Cerebellar cortex (tissue), 1 donor: ENCODE measurements at places on chromosomes 11 and 22.
A peak's percentile ranks its signal among the peaks of the same experiment; 100 is the strongest.

DNA sequence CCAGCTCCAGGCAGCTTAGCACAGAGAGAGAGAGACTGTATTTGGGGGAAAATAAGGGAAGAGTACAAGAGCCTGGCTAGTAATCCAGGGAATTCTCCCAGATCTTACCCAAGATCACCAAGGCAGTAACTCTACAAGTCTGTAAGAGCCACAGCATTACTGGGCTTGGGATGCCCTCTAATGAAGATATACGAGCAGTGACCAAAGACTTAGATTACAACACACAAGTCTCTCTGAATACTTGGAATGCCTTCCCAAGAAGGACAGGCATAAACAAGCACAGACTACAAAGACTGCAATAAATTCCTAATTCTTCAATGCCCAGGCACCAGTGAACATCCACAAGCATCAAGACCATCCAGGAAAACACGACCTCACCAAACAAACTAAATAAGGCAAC is 17.7 kb downstream of the DNAJC24 start:
- no peak for DNase-seq

- DNase-seq: no peak
Observed at GRCh38 chr22:48950151-48950915, 877.3 kb downstream of the BRD1 start.

GRCh38 chr11:129280027-129280811 is 88.1 kb upstream of the ARHGAP32 start:
- no peak for DNase-seq

DNA sequence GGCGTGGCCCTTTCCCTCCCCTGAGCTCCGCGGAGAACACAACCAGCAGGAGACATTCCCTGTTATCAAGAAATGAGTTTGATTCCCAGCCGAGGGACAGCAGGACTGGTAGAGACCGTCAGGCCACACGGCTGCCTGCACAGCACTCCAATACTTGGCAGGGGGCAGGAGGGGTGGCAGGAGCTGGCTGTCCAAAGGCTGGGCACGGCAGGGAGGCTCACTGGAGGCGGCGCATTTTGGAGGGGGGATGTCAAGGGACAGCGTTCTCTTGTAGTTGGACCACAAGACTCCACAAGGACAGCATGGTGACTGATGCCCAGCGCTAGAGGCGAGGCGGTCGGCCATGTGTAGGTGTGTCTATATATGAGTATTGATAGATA is 66.7 kb upstream of the A4GALT start:
- no peak for DNase-seq

GRCh38 chr11:48049036-48049435 is 68.7 kb downstream of the PTPRJ start:
- DNase-seq: no peak

DNA sequence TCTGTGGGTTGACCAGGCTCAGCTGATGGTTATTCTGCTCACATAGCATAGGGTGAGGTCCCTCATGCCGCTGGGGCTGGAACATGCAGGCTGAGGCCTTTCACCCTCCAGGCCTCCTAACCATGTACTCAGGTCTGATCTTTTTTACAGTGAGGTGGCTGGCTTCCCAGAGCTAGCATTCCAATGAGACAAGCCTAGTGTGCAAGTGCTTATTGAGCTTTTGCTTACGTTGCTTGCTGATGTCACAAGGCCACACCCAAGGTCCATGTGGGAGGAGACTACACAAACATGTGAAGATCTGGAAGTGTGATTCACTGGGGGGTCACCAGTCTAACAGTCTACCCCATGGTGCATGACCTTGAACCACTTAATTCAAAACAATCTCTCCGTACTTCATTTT is 33.9 kb downstream of the ISX start:
- DNase-seq: no peak

DNA sequence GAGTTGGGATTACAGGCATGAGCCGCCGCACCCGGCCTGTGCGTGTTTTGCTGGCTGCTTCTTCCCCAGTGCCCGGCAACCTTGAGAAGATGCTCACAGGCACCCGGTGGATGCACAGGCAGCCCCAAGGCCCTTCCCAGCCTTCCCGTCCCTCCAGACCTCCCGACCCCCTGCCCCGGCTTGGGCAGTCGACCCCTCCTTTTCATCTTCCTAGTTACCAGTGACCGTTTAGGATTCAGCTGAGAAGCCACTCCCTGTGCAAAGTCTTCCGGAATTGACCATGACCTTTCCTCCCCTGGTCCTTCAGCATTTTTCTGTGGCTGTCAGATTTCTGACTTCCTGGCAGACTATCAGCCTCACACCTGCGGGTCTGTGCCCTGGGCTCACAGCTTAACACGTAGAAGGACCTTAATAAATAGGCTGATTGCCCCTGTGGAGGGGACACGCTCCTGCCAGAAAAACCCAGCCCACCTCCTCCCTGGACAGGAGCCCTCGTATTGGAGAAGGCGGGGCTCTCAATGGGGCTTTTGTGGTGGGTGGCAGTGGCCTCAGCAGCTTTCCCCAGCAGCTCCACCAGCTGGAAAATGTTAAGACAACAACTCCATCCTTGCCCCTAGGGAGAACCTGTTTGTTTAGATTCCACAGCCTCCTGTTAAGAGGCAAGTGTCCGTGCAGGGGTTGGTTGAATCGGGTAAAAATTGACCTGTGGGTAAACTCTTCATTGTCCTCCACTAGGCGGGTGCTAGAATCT is 10.4 kb upstream of the ANO1 start:
- DNase-seq: no peak

GRCh38 chr11:129637473-129637872 is 178.2 kb upstream of the TMEM45B start:
- no peak for DNase-seq

DNA sequence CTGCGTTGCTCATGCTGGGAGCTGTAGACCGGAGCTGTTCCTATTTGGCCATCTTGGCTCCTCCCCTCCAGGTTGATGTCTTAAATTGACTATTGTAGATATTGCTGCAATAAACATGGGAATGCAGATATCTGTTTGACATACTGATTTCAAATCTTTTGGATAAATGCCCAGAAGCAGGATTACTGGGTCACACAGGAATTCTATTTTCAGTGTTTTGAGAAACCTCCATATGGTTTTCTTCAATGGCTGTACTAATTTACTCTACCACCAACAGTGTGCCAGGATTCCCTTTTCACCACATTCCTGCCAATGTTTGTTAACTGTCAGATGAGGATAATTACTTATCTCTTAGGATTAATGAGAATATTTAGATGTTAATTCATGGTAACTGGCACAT is 467.0 kb downstream of the LUZP2 start:
- DNase-seq: peak; percentile 49

DNA sequence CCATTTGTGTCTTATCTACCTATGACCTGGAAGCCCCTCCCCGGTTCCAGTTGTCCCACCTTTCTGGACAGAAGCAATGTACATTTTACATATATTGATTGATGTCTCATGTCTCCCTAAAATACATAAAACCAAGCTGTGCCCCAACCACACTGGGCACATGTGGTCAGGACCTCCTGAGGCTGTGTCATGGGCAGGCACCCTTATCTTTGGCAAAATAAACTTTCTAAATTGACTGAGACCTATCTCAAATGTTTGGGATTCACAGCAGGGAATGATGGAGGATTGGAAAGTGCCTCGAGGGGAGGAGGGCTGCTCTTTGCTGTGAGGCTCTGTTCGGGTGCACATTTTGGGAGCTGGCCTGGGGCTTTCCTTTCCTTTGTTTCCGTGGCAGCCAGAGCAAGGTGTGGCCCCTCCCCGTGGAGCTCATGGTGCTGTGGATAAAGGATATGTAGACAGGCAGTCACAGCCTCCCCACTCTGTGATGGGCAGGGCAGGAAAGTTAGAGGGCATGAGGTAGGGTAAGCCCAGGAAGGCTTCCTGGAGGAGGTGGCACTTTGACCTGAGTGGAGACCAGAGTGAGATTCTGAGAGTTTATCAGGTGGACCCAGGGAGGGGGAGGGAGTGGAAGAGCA is 615.6 kb downstream of the TBC1D22A start:
- no peak for DNase-seq

GRCh38 chr11:70521475-70522308 is 123.4 kb downstream of the CTTN start:
- peak; percentile 6 for DNase-seq

DNA sequence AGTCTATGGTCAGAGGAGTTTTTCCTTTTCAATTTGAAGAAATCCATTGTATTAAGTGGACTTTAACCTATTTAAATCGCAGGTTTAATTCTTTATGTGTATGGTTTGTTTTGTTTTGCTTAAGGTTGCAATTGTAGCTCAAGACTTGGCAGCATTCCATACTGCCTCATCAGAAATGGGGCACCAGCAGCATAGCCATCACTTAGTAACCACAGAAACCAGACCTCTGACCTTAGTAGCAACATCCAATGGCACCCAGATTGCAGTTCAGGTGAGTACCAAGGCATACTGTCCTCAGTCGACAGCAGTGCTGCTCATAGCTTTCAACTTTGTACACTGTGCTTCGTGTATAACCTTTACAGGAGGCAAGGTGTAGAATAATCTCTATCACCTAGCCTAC is 48.4 kb upstream of the WEE1 start:
- no peak for DNase-seq

DNA sequence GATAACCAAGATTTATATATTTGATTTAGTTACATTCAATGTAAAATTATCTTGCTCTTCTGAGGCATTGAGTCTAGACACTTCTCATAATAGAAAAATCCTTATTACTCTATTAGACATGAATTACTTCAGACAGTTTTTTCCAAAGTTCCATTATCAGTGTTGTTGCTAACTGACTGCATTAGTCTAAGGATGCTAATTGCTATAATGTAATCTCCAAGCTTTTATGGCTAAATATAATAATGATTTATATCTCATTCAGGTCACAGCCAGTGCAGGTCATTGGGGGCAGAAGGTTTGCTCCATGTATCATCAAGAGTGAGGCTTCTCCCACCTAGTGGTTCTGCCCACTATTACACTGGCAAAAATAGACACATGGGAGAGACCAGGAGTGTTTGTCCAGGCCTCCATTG is 377.2 kb upstream of the DDI1 start:
- peak; percentile 22 for DNase-seq

GRCh38 chr22:21970800-21971617 is 11.6 kb downstream of the TOP3B start:
- DNase-seq: no peak

DNA sequence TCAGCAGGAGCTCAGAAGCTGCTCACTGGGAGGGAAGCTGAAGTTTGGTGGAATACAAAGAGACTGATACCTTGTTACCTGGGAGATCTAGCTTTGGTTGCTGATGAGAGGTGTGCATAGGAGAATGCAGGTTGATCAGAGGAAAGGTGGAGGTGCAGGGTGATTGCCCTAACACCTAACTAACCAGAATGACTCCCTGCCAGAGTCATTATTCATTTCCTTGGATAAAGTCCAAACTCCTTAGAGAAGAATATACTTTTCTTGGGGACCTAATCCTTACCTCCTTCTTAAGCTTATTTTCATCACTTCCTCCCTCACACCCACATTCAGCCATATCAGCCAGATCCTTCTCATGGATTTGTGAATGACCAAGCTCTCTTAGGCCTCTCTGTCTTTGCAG is 814.2 kb upstream of the TENM4 start:
- no peak for DNase-seq

DNA sequence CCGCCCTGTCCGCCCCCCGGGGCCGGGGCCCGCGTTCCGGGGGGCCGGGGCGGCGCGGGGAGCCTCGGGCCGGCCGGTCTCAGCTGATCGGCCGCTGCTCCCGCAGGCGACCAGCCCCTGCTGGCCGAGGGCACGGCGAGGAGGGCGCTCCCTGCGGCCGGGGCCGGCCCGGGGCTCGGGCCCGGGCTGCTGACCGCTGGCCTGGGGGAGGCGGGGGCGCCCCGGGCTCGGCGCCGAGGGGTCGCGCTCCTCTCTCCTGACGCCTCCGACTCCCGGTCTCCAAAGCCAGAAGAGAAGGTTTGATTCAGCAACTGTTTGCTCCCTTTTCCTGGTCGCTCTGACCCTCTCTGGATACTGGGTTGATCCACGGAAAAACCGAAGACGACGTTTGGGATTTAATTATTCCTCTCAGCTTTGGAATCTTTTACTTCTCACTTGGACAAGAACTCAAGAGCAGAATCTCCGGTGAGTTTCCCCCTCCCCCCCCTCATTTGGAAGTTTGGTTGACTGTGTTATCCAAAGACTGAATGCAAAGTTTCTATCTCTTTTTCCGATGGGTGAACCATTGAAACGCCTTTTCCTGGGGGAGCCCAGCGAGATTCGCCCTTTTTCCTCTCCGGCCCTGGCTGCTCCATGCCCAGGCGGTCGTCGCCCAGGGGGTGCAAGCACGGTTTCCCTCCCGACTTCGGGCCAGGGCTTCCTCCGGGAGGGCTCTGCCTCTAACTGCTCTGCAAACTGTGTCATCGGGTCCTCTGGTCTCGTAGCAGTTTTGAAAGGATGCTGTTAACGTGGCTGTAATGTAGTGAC is 725 bp downstream of the KDM2A start:
- peak; percentile 29 for DNase-seq

- no peak for DNase-seq
Observed at GRCh38 chr11:6481924-6482275, 599 bp downstream of the TIMM10B start.
